ENCODE measurements at places on chromosomes 7 and 10. TPM values are rescaled to one million over a fixed set of nuclear protein-coding genes. Genes with fewer than 3 reads are reported as not detected.

DNA sequence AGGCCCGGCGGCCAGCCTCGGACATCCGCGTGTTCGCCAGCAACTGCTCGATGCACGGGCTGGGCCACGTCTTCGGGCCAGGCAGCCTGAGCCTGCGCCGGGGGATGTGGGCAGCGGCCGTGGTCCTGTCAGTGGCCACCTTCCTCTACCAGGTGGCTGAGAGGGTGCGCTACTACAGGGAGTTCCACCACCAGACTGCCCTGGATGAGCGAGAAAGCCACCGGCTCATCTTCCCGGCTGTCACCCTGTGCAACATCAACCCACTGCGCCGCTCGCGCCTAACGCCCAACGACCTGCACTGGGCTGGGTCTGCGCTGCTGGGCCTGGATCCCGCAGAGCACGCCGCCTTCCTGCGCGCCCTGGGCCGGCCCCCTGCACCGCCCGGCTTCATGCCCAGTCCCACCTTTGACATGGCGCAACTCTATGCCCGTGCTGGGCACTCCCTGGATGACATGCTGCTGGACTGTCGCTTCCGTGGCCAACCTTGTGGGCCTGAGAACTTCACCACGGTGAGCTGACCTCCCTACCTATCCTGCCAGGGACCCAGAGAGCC is 656 bp downstream of the ASIC3 start:
- H3K27ac ChIP-seq = no peak overlapping the region
- H3K36me3 ChIP-seq = peaks cover 2% of the 10 kb centered on the region
- no peak for DNase-seq
- H3K4me3 ChIP-seq = no peak overlapping the region

Gene CNTNAP2
- not detected for polyA plus RNA-seq

GRCh38 chr7:87561102-87561501 is 39.6 kb downstream of the ABCB1 start:
- no peaks in the 10 kb centered on the region for H3K36me3 ChIP-seq
- H3K4me3 ChIP-seq = no peak overlapping the region
- H3K4me1 ChIP-seq = no peaks in the 10 kb centered on the region
- no peak for DNase-seq
- no peak overlapping the region for H3K27ac ChIP-seq

Gene TAS2R3
- polyA plus RNA-seq = not detected

Gene ANXA8
- polyA plus RNA-seq = 0.09 TPM

- peaks cover 28% of the 10 kb centered on the region for H3K4me1 ChIP-seq
- no peaks in the 10 kb centered on the region for H3K27me3 ChIP-seq
- H3K4me3 ChIP-seq = no peak overlapping the region
- H3K27ac ChIP-seq = peak overlapping the region; percentile 75
Measured at GRCh38 chr10:46524472-46525176, 31.8 kb downstream of the GPRIN2 start.

GRCh38 chr10:1366811-1367425 is 310.7 kb downstream of the WDR37 start:
- no peaks in the 10 kb centered on the region for H3K36me3 ChIP-seq
- no peak overlapping the region for H3K4me3 ChIP-seq
- no peak overlapping the region for H3K27ac ChIP-seq
- no peaks in the 10 kb centered on the region for H3K27me3 ChIP-seq
- no peaks in the 10 kb centered on the region for H3K4me1 ChIP-seq
- DNase-seq = no peak

Gene TRIM73
- polyA plus RNA-seq = not detected

Gene ZNF777
- polyA plus RNA-seq = 4.9 TPM
